ENCODE measurements at places on chromosomes 13 and 19.

- no peaks in the 10 kb centered on the region for H3K4me1 ChIP-seq
- no peak for DNase-seq
- no peaks in the 10 kb centered on the region for H3K27me3 ChIP-seq
- no peaks in the 10 kb centered on the region for H3K36me3 ChIP-seq
- no peak overlapping the region for H3K4me3 ChIP-seq
These were observed 75.5 kb upstream of the VSTM2B start for GRCh38 chr19:29450306-29450705.

DNA sequence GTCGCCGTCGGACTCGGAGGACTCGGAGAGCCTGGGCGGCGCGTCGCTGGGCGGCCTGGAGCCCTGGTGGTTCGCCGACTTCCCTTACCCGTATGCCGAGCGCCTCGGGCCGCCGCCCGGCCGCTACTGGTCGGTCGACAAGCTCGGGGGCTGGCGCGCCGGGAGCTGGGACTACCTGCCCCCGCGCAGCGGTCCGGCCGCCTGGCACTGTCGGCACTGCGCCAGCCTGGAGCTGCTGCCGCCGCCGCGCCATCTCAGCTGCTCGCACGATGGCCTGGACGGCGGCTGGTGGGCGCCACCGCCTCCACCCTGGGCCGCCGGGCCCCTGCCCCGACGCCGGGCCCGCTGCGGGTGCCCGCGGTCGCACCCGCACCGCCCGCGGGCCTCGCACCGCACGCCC, 2.5 kb upstream of the GRWD1 start:
- peaks cover under 1% of the 10 kb centered on the region for H3K36me3 ChIP-seq
- H3K4me3 ChIP-seq, result no peak overlapping the region
- H3K27ac ChIP-seq, result no peak overlapping the region
- H3K4me1 ChIP-seq, result peaks cover 31% of the 10 kb centered on the region

GRCh38 chr13:29664591-29664990, 69.1 kb upstream of the SLC7A1 start:
- peaks cover 7% of the 10 kb centered on the region for H3K27me3 ChIP-seq
- no peaks in the 10 kb centered on the region for H3K36me3 ChIP-seq
- no peak overlapping the region for H3K27ac ChIP-seq
- no peak overlapping the region for H3K4me3 ChIP-seq
- no peak for DNase-seq

GRCh38 chr19:18636969-18637629, at the start of gene KLHL26:
Gene KLHL26 (plus strand): TSS chr19:18637028. CDS start chr19:18637055, 27 bp downstream.
- peaks cover 34% of the 10 kb centered on the region for H3K4me1 ChIP-seq
- DNase-seq, result peak; percentile 23
- no peaks in the 10 kb centered on the region for H3K27me3 ChIP-seq
- no peaks in the 10 kb centered on the region for H3K36me3 ChIP-seq
- H3K4me3 ChIP-seq, result peak within 1 kb of the TSS; percentile 81

- no peaks in the 10 kb centered on the region for H3K36me3 ChIP-seq
- H3K4me1 ChIP-seq, result no peaks in the 10 kb centered on the region
- H3K4me3 ChIP-seq, result no peak overlapping the region
- H3K27me3 ChIP-seq, result no peaks in the 10 kb centered on the region
These were observed 436.8 kb downstream of the FGF14 start for GRCh38 chr13:101965096-101965495.

DNA sequence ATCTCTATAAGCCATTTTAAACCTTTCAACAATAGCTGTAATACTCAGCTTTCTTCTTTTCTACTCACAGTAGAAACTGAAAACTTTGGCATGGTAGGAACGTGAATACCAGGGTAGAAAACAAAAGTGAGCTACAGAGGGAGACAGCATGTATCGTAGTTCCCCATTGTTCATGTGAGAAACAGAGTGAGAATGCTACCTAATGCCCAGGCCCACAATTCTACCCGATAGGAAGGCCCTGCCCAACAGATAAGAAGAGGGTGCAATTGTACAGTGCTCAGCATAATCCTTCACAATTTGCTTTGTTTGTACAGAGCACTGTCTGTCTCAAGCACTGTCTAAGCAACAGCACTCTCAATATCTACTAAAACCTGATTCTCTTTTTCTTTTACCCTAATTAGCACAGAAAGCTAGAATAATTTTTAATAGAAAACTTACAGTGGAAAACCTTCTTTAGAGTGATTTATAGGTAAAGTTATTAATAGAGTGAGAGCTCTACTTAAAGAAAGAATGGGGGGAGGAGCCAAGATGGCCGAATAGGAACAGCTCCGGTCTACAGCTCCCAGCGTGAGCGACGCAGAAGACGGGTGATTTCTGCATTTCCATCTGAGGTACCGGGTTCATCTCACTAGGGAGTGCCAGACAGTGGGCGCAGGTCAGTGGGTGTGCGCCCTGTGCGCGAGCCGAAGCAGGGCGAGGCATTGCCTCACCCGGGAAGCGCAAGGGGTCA, 322.3 kb downstream of the EFNB2 start:
- H3K27me3 ChIP-seq, result no peaks in the 10 kb centered on the region
- no peak for DNase-seq
- no peak overlapping the region for H3K4me3 ChIP-seq
- no peak overlapping the region for H3K27ac ChIP-seq
- no peaks in the 10 kb centered on the region for H3K36me3 ChIP-seq

DNA sequence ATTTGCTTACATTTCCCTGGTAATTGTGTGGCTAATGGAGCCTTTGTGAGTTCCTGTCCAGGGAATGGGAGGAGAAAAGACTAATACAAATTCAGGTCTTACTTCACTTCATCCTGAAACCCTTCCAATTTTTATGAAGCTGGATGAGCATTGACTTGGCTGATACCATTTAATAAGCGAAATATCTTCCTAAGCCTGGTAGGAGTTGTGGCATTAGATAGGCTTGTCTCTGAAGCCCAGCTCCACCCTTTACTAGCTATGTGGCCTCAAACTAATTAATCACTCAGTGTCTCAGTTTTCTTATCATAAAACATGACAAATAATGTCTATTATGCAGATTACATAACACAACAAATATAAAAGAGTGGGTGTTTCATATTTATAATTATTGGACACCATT, 106.3 kb downstream of the FGF9 start:
- H3K27me3 ChIP-seq, result no peaks in the 10 kb centered on the region
- DNase-seq, result no peak
- H3K36me3 ChIP-seq, result no peaks in the 10 kb centered on the region
- no peaks in the 10 kb centered on the region for H3K4me1 ChIP-seq

DNA sequence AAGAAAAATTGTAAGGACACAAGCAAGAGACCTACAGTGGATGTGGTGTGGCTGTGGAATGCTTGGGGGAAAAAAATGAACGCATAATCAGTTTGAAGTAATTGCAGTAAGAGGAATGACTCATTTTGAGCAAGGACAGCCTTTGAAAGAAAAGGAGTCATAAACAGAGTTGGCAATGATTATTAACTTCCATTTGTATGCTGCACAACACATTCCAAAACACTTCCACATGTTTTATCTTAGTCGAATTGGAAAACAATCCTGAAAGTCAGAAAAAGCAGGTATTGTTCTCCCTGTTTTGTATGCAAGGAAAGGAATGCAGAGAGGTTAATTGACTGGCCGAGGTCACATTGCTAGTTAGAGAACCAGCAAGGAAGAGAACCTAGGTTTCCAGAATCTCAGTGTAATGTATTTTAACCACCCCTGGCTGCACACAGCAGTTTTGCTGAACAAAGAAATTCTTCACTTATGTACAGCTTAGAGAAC, 630.0 kb upstream of the MIR17HG start:
- no peak overlapping the region for H3K27ac ChIP-seq
- H3K36me3 ChIP-seq, result no peaks in the 10 kb centered on the region
- no peak for DNase-seq
- no peaks in the 10 kb centered on the region for H3K4me1 ChIP-seq

GRCh38 chr13:49220856-49221589, 885 bp downstream of the MLNR start:
- H3K27me3 ChIP-seq, result peaks cover 53% of the 10 kb centered on the region
- H3K27ac ChIP-seq, result no peak overlapping the region
- H3K36me3 ChIP-seq, result no peaks in the 10 kb centered on the region
- peaks cover 11% of the 10 kb centered on the region for H3K4me1 ChIP-seq
- no peak for DNase-seq

- no peaks in the 10 kb centered on the region for H3K4me1 ChIP-seq
- DNase-seq, result no peak
- H3K4me3 ChIP-seq, result no peak overlapping the region
- H3K27ac ChIP-seq, result no peak overlapping the region
These were observed 367.3 kb downstream of the DCT start for GRCh38 chr13:94112227-94112626.

GRCh38 chr13:110307767-110308655, 927 bp downstream of the COL4A2 start:
- H3K27me3 ChIP-seq, result peaks cover 43% of the 10 kb centered on the region
- H3K4me3 ChIP-seq, result no peak overlapping the region
- H3K27ac ChIP-seq, result no peak overlapping the region

GRCh38 chr13:110875241-110875640, 39.6 kb downstream of the ANKRD10 start:
- no peaks in the 10 kb centered on the region for H3K36me3 ChIP-seq
- no peak overlapping the region for H3K27ac ChIP-seq
- peaks cover 2% of the 10 kb centered on the region for H3K27me3 ChIP-seq
- H3K4me3 ChIP-seq, result peak overlapping the region; percentile 34
- no peak for DNase-seq

GRCh38 chr19:10431254-10431942, 11.1 kb downstream of the PDE4A start:
- H3K36me3 ChIP-seq, result no peaks in the 10 kb centered on the region
- peak overlapping the region; percentile 53 for H3K4me3 ChIP-seq
- DNase-seq, result no peak
- peaks cover 67% of the 10 kb centered on the region for H3K4me1 ChIP-seq
- peaks cover 19% of the 10 kb centered on the region for H3K27me3 ChIP-seq
- no peak overlapping the region for H3K27ac ChIP-seq

GRCh38 chr13:100315522-100315921, 226.6 kb downstream of the PCCA start:
- H3K36me3 ChIP-seq, result no peaks in the 10 kb centered on the region
- no peaks in the 10 kb centered on the region for H3K4me1 ChIP-seq
- H3K27ac ChIP-seq, result no peak overlapping the region
- H3K4me3 ChIP-seq, result no peak overlapping the region
- DNase-seq, result no peak

- H3K27me3 ChIP-seq, result no peaks in the 10 kb centered on the region
- H3K4me3 ChIP-seq, result no peak overlapping the region
These were observed 30.2 kb upstream of the C19orf12 start for GRCh38 chr19:29745253-29745652.

- no peak for DNase-seq
- H3K27ac ChIP-seq, result no peak overlapping the region
- H3K4me3 ChIP-seq, result no peak overlapping the region
- H3K27me3 ChIP-seq, result no peaks in the 10 kb centered on the region
- no peaks in the 10 kb centered on the region for H3K36me3 ChIP-seq
These were observed 242.0 kb downstream of the NDFIP2 start for GRCh38 chr13:79722885-79723445.

- no peak overlapping the region for H3K27ac ChIP-seq
- no peaks in the 10 kb centered on the region for H3K4me1 ChIP-seq
These were observed 106.1 kb downstream of the DHRS12 start for GRCh38 chr13:51697855-51698254.

DNA sequence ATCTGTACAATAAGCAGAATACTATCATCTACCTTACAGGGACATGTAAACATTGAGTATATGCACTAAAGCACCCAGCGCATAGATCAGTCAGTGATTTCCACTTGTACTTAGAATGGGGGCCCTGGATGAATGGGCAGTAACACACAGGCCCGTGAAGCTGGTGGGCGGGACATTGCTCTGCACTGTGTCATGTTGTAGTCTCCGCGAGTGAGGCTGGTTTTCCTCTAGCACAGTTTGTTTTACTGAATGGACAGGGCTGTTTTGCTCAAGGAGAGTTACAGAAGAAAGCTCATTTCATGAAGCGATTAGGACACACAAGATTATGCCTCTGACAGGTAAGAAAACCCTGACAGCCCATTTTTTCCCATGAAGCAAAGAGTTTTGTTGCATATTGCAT, 86.4 kb upstream of the SOX21 start:
- no peaks in the 10 kb centered on the region for H3K4me1 ChIP-seq
- no peak overlapping the region for H3K4me3 ChIP-seq
- DNase-seq, result no peak
- H3K36me3 ChIP-seq, result no peaks in the 10 kb centered on the region
- no peak overlapping the region for H3K27ac ChIP-seq

- peaks cover 93% of the 10 kb centered on the region for H3K36me3 ChIP-seq
- no peak for DNase-seq
- peaks cover 7% of the 10 kb centered on the region for H3K4me1 ChIP-seq
- no peak overlapping the region for H3K27ac ChIP-seq
These were observed 50.9 kb upstream of the C13orf46 start for GRCh38 chr13:114024603-114025404.

DNA sequence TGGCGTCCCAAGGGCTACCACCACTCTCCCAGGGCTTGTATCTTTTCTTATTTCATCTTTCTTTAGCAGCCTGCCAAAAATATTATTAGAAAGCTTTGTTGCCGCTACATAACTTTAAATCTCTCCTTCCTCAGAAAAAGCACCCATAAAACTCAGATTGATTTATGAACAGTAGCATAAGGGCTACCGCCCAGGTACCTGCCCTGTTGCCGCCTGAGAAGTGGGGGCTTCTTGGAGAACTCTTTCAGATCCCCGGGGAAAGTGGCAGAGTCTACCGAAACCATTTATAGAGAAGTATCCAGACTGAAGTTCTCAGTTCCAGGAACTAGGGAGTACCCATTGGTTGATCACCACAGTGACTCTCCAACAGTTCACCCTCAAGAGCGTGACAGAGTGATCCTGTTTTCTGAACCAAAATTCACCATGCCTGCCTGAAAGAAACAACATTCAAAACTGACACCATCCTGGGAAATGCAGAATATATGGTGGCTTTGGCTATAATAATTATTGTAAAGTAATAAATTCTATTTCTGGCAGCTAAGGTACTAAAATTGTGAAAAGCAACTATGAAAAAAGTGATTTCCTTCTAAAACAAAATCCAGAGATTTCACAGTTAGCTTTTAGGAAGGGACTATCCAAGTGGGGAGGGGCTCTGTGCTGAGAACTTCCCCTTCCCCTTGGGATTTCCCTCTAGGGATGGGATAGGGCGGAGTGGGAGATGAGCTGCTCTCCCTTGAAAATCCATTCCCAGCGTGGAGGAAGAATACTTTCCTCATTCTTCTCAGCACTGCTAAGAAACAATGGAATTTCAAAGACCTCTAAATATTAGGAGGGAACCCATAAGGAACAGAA, 877 bp upstream of the N4BP2L1 start:
- H3K4me3 ChIP-seq, result peak overlapping the region; percentile 79
- no peaks in the 10 kb centered on the region for H3K27me3 ChIP-seq
- peaks cover 1% of the 10 kb centered on the region for H3K36me3 ChIP-seq
- H3K27ac ChIP-seq, result peak overlapping the region; percentile 91
- DNase-seq, result no peak

DNA sequence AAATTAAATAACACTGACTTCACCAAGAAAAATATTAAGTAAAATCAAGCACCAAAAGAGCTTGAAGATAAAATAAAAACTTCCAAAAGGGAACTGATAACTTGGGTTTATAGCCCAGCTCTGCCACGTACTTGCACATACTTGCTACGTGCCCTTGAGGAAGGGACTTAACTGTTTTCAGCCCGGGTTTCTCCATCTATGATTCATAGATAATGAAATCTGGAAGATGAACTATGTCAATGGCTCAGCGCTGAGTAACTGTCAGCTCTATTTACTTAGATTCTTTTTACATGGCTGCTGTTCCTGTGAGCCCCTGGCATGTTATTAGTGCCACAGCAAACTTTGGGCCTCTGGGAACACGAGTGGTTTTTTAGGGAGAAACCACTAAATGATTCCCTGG, 9.6 kb upstream of the ZC3H13 start:
- no peak overlapping the region for H3K27ac ChIP-seq
- no peaks in the 10 kb centered on the region for H3K36me3 ChIP-seq
- no peaks in the 10 kb centered on the region for H3K4me1 ChIP-seq
- no peak for DNase-seq
- H3K27me3 ChIP-seq, result no peaks in the 10 kb centered on the region

All from CD4-positive, alpha-beta T cell (primary cell).